Activated gamma-delta T cell treated with Interleukin-2 at 50 U/mL for 16 hours (primary cell): ENCODE measurements at places on chromosomes 11 and 22.

GRCh38 chr22:32446321-32446720 is 17.9 kb downstream of the BPIFC start:
- DNase-seq, result no peak

DNA sequence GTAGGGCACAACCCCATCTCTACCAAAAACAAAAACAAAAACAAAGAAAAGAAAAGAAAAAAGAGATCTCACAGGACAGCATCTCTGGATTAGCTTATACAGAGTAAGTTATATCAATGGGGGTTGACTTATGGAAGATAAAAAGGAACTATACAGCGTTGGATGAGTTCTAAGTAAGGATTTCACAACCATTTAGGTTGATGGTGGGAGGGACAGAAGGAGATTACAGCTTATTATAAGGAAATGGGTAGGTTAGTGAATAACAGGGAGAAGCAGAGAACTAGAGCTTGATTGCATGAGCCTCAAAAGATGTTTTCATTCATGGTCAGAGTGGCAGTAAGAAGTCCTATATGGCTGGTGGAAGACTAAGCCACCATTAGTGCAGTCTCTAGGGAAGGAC is 60.3 kb downstream of the CECR2 start:
- DNase-seq, result no peak

GRCh38 chr11:83241291-83241946 is 44.7 kb downstream of the CCDC90B start:
- no peak for DNase-seq

DNA sequence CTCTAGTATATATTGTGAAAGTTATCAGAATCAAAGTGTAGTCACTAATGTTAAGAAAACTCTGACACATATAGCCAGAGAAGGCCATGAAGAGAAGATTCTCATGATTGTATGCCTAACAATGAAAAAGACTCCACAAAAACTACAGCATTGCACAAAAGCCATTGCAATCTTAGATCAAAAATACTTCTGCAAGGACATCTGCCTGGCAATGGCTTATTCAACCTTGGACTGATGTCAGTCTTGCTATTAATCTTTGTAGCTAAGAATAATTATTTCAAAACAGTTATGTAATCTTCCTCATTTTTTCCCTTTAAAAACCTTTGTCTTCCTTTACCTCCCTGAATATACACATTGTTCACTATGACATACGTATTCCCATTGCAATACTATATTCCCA is 55.3 kb upstream of the SLC36A4 start:
- DNase-seq, result no peak

- no peak for DNase-seq
These were observed 12.6 kb downstream of the HIPK3 start for GRCh38 chr11:33269822-33270221.

DNA sequence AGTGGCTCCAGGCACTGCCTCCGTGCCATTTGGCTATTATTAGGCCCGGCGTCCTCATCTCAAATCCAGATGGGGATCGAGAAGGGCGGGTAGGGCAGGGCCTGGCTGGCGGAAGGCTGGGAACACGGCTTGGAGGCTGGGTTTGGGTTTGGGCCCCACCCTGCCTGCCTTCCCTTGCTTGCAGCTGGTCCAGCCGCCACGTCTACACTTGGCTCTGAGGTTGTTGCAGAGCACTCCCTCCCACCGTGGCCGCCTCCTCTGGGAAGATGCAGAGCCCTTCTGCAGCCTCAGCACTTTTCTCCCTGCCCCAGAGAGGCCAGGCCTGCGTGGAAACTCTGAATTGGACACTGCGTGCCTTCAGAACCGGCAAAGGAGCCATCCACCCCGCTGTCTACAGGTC is 5.2 kb upstream of the SMTN start:
- no peak for DNase-seq

DNA sequence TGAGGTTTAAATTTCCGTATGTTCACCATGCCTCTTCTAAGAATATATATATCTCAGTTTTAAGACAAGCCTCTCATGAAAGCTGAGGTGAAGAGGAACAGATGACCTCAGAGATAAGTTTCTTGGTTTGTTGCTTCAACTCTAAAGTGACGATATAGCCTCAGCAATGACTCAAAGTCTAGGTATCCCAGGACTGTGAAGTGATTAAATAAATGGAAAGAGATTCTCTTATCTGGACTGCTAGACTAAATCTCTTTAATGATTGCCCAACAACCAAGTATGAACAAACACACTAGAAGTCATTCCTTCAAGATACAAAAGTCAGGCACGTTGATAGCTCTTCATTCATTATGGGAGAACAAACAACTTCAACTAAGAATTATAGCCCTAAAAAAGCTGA is 15.3 kb downstream of the CADM1 start:
- DNase-seq, result no peak

DNA sequence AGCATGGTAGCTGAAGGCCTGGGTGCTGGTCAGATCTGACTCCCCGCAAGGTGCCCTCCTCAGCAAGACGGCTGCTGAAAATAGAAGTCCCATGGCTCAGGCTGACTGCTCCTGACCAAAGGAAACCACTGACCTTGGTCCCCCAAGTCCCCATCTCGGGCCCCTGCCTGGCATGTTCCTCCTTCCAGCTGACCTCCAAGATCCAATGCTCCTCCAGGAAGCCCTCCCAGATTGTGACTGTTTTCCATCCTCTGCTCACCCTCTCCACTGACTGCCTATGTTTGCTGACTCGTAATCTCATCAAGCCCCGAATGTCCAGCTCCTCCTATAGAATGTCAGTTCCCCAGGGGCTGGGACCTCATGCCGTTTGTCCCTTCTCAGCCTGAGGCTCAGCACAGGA is 30.5 kb downstream of the ALX4 start:
- no peak for DNase-seq

GRCh38 chr22:37906364-37907008 is 389 bp downstream of the MICALL1 start:
- DNase-seq, result peak; percentile 33

DNA sequence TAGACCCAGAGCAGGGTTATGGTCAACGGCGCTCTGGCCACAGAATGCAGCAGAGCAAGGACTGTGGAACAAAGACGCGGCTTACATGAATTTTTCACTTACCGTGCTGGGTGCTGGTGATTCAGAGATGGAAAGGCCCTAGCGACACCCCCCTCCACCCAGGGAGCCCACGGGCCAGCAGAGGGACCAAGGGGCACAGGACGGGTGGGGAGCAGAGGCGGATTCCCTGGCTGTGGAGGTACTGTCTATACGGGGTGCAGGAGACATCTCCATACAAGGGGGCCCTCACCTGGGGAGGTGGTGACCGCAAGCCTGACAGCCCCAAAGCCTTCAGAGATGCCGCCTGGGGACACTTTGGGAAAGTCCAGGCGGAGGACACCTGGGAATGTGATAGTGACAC is 1.1 kb upstream of the SEPTIN5 start:
- DNase-seq, result no peak

GRCh38 chr22:45866646-45867117 is 110.3 kb downstream of the WNT7B start:
- no peak for DNase-seq

DNA sequence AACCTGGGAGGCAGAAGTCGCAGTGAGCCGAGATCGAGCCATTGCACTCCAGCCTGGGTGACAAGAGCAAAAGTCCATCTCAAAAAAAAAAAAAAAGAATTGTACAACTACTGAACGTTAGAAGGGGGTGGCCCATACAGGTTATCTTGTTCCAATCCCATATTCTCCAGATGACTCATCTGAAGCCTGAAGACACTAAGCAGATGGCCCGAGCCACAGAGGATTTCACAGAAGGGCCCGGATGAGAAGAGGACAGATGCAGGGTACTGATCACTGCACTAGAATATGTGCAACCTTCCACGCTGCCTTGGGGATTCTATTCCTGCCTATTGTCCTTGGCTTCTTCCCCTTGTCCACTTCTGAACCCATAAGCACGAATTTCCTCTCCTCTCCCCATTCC is 70.9 kb upstream of the UBASH3B start:
- no peak for DNase-seq

GRCh38 chr11:123233975-123234334 is 38.9 kb upstream of the CLMP start:
- no peak for DNase-seq

- DNase-seq, result no peak
These were observed 122.1 kb upstream of the ISX start for GRCh38 chr22:34943830-34944229.

DNA sequence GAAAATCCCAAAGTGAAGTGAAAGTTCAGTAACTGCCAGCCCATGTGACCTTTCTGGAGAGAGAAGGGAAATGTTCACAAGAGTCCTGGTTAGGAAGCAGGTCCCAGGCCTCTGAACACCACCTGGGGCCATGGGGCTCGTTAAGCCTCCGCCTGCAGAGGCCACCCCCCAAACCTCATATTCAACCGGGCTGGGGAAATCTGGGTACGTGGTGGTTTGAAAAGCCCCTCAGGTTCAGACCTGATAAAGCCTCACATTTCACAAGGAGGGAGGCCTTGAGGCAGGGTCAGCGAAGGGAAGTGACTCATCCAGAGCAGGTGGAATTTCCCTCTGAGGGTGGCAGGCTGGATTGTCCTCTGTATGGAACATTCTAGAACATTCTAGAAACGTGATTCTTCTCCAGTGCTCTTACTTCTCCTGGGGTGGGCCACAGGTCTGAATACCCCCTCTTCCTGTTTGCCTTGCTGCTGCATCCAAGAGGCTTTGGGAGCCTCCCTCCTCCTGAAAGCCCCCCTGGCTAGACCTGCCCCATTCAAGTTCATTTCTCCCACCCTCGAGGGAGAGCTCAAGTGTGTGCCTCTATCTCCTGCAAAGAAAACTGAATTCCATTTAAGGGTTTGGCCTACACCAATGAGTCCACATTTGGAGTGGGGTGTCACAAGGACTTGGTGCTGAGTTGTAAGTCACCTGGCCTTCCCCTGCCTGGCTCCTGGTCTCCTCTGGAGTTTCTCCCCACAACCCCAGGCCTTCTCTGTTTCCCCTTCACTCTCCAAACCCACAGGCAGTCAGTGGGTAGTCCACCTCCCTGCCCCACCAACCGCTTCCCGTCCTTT is 6.3 kb downstream of the FXYD2 start:
- no peak for DNase-seq

- DNase-seq, result no peak
These were observed 46.3 kb upstream of the ANO3 start for GRCh38 chr11:26285608-26286007.
